ENCODE measurements at places on chromosomes 4 and X.

DNA sequence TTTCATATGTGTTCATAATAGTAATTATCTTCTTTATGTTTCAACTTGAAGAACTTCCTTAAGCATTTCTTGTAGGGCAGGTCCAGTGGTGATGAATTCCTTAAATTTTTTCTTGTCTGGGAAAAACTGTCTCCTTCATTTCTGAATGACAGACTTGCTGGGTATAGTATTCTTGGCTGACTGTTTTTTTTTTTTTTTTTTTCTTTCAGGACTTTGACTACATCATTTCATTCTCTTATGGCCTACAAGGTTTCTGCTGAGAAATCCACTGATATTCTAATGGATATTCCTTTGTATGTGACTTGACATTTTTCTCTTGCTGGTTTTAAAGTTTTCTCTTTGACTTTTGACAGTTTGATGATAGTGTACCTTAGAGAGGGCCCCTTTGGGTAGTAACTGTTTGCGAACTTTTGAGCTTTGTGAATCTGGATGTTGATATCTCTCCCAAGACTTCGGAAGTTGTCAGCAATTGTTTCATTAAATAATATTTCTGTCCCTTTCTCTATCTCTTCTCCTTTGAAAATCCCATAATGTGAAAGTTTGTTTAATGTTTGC, 54.2 kb downstream of the EDA start:
- no peak for DNase-seq

- no peak for DNase-seq
Observed at GRCh38 chr4:165398570-165398969, 19.8 kb downstream of the CPE start.

GRCh38 chr4:168771251-168771650, 238.8 kb downstream of the CBR4 start:
- DNase-seq = no peak

DNA sequence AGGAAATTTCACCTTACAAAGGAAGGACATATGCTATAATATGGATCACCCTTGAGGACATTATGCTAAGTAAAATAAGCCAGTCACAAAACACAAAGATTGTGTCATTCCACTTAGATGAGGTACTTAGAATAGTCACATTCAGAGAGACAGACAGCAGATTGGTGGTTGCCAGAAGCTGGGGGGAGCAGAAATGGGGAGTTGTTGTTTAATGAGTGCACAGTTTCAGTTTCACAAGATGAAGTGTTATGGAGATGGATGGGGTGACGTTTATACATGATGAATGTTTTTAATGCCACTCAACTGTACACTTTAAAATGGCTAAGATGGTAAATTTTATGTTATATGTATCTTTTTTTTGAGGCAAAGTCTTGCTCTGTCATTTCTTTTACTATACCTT, 14.8 kb upstream of the SPON2 start:
- peak; percentile 15 for DNase-seq

DNA sequence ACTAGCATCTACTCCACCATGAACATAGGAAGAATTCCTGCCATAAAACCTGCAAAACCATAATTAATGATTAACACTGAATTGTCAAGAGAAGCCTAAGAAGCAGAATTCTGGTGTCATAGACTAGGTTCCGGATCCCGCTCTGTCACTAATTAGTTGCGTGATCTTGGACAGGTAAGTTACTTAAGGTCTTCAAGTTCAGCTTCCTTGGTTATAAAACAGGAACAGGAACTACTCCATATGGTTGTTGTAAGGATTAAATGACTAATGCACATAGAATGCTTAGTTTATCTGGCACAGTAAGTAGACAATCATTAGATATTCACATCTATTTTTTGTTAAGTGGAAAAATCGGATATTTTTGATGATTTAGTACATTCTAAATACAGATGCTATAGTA, 14.3 kb downstream of the G3BP2 start:
- no peak for DNase-seq

- no peak for DNase-seq
Observed at GRCh38 chrX:54306379-54306778, 51.5 kb downstream of the WNK3 start.

- DNase-seq = no peak
Observed at GRCh38 chr4:7872264-7872771, 67.3 kb downstream of the AFAP1 start.

GRCh38 chrX:72142094-72142793, 10.5 kb upstream of the RTL5 start:
- no peak for DNase-seq

DNA sequence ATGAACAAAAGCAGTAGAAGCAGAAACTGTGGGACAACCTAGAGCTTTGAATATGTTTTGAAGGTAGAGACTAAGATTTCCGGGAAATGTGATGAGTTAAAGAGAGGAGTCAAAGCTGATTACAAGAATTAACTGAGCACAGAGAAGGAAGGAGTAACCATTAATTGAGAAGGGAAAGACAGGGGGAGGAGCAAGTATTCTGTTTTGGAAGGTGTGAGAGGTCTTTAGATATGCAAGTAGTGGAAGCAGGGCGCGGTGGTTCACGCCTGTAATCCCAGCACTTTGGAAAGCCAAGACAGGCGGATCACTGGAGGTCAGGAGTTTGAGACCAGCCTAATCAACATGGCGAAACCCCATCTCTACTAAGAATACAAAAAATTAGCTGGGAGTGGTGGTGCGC, 171.5 kb downstream of the FSTL5 start:
- no peak for DNase-seq

GRCh38 chr4:148452970-148453369, 10.8 kb upstream of the NR3C2 start:
- no peak for DNase-seq

DNA sequence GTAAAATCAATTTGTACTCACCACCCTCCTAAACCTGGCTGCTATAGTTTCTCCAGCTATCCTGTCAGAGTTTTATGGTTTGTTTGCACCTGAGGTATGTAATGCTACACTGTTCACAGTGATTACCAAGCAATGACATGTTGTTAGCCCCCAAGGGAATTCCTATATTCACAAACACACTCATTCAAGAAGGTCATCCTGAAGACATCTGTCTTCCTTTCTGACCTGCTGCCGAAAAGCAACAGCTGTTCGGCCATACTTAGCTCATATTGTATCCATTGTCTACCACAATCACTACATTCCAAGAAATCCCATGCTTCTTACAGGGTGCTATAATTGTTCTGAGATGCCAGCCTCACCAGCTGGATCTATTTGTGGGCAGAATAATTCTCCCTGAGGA, 160.1 kb upstream of the GYPA start:
- DNase-seq = no peak

GRCh38 chrX:78555401-78555980, 103.6 kb downstream of the RTL3 start:
- DNase-seq = no peak

- peak; percentile 21 for DNase-seq
Observed at GRCh38 chrX:66074920-66075879, 35.3 kb upstream of the VSIG4 start.

GRCh38 chr4:80145739-80146138, 51.6 kb upstream of the PRDM8 start:
- no peak for DNase-seq

GRCh38 chr4:38154681-38155588, 194.7 kb downstream of the PTTG2 start:
- DNase-seq = no peak

DNA sequence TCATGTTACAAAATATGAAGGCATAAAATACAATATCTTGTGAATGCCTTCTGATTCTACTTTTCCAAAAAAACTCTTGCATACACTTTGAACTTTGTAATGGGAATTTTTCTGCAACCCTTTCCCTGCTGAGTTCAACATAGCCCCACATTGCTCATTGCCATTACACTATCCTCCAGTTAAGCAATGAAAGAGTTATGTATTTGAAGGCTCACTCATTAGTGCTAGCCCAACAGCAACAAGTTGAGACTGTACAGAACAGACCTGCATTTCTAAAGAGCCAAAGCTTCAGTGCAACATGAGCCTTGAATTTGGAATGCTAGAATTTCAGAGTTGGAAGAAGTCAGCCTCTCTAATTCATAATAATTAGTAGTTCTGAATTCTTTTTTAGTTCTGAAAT, 44.4 kb upstream of the STAG2 start:
- no peak for DNase-seq

DNA sequence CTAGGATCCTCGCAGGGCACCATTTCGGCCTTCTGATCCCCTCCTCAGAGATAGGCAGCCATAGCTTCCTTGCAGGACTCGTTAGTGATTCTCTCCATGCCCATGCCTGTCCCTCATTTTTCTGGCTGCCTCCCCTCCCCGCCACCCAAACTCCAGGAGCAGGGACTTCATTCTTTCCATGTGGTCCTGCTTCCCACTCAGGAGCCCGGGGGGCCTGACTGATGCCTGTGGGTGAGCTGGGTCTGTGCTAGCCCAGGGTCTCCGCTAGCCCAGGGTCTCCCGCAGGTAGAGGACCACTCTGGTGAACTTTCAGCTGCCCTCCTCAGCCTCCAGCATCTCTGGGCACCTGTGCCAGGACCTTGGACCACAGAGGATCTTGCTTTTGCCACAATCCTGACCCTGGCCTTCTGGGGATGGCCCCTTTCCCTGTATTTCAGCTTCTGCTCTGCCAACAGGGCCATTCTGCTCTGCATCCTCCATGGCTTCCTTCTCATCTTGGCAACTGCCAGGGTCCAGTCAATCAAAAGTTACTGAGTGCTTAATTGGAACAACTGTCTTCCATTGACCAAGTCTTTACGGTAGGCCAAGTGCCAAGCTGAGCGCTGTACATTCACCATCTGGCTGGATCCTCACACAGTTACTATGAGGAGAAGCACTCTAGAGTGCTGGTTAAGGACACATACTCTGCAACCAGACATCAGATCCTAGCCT, 152.2 kb downstream of the EFNB1 start:
- DNase-seq = no peak

DNA sequence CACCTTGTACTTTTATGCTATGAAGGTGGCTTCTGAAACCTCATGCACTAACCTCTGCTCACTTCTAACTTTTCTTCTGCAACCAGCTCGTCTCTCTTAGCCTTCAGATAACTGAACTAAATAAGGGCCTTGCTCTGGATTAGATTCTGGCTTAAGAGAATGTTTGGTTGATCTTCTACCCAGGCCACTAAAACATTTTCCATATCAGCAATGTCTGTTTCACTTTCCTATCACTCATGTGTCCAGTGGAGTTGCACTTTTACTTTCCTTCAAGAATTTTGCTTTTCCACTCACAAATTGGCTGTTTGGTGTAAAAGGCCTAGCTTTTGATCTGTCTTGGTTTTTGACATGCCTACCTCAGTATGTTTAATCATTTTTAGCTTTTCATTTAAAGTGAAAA, 105.8 kb downstream of the KCTD8 start:
- no peak for DNase-seq

- DNase-seq = no peak
Observed at GRCh38 chr4:162761965-162762364, 404.7 kb downstream of the NAF1 start.

- DNase-seq = no peak
Observed at GRCh38 chr4:124977045-124977444, 264.5 kb upstream of the ANKRD50 start.

DNA sequence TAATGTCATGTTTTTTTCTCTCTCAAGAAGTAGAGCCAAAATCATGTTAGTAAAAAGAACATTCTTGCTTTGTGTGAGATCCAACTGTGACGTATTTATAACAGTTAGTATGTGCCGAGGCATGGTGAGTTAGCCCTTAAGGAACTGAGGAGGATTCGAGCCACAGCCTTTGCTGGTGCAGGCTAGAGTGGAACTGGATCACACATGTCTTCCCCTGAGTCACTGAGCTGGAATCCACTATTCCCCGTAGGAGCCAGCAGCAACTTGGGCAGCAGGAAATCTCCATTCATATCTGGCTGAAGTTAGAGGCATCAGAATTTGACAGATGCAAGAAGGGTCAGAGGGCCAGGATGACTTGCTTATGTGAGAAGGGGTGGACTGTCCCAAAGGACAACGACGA, 144.6 kb upstream of the KIT start:
- DNase-seq = no peak

DNA sequence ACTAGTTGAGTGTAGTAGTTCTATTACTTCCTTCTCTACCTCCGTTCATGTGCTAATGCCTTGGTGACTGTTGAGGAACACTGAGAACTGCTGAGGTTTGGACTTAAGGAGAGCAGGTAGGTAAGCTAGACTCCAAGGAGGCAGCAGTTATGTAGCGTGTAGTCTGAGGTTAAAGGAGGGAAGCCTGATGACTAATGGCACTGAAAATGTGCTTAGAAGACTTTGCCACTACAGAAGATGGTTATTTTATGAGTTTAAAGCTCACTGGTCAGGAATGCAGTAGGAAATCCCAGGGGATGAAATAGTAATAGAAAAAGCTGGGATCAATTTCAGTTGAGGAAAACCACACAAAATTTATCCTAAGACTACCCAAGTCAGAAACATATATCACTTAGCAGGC, 1077.3 kb downstream of the RAPGEF2 start:
- no peak for DNase-seq

DNA sequence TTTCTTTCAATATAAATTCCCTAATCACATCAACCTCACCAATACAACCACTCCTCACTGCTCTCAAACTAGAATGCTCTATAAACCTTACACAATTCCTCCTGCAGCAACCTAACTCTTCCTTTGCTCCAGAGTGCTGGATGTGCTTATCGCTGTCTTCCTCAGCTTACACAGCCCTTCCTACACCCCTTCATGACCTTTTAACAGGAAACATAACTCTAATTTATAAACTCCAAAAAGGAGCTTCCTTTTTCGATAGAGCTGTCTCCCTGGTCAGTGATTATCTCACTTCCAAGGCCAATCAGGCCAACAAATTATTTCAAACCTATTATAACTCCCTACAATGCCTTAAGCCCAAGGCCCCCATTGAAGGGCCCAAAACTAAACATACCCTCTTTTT, 78.8 kb downstream of the COQ2 start:
- no peak for DNase-seq

- DNase-seq = no peak
Observed at GRCh38 chrX:118513120-118513898, 17.7 kb downstream of the DOCK11 start.

- DNase-seq = no peak
Observed at GRCh38 chr4:177393236-177393635, 49.0 kb downstream of the AGA start.

DNA sequence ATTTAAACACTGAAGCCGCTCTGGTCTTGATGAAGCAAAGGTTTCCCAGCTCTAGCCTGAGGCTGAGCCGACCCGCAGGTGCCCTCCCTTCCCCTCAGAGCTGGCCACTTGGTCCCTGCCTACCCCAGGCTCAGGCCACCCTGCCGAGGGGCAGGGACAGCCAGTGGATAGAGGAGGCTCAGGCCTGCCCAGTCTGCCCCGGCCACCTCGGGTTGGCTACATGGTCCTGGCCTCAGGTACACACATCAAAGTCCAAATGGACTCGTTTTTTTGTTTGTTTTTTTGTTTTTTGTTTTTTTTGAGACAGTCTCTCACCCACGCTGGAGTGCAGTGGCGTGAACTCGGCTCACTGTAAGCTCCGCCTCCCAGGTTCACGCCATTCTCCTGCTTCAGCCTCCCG, 23.8 kb downstream of the TACC3 start:
- DNase-seq = no peak

- DNase-seq = no peak
Observed at GRCh38 chr4:112860830-112861690, 188.4 kb upstream of the ANK2 start.

DNA sequence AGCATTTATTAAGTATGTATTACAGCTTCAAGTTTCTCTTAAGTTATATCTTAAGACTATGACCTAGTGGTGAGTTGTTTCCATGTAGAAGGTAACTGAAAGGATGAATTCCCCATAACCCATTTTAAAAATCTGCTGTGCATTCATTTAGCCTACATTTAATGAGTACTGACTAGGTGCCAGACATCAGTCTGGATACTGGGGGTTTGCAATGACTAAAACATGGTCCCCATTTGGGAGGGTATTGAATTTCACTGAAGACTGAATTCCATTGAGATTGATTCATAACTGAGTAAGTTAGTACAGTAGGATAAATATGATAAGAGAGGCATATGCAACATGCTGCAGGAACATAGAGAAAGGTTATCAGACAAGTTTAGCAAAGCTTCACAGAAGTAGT, 241.5 kb downstream of the FRAS1 start:
- DNase-seq = no peak
